ENCODE measurements at places on chromosomes 7 and 10.

GRCh38 chr7:122463631-122464030 is 159.1 kb upstream of the FEZF1 start:
- no peak for DNase-seq

GRCh38 chr7:70097645-70098044 is 499.4 kb downstream of the AUTS2 start:
- DNase-seq, result no peak

DNA sequence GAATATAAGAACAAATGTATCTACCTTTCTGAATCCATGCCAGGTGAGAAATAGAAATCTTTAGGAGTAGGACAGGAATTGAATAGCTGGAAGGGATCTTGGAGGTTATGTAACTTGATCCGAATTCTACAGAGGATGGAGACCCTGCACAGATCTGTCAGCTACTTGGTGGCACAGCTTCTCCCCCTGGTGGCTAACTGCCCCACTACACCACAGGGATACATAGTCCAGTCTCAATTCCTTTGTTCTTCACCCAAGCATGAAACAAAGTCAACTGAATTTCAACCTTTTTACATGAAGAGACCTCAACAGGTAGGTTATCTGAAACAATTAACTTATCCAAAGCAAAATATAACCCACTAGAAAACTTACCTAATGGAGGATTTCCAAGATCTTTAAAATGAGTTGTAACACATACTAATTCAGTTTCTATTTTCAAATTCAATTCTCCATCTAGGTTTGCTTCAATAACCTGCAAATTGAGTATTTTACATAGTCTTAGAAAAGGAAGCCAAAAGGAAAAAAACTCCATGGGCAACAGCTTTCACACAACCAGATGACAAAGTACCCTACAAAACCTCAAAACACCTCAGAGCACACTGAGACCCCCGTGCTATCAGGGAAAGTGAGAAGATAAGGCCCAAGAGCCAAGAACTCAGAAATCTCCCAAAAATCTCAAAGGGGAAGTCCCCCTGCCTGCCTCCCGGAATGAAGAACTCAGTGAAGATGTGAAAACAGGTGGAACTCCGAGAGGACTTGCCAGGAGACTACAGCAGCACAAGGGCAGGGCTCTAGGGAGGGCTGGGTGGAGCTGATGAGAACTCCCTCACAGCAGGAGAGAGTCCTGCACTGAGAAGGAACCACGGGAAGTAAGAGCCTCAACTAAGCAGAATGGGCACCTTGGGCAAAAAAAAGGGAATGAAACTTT is 10.3 kb downstream of the HUS1 start:
- peak; percentile 26 for DNase-seq

DNA sequence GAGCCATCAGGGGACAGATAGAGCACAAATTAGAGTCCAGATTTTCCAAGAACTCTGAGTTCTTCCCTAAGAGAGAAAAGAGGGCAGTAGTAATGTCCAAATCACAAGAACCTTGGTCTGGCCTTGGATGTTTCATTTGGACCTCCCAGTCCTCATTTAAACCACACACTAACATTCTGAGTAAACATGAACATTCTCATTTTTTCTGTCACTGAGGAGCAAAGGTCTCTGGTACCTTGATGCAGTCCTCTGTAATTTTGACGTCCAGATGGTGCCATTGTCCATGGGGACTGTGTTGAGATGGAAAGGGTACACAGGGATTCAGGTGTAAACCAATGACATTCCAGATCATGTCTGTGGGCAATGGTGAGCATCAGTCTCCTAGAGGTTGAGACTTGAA is 225.4 kb upstream of the PHYHIPL start:
- DNase-seq, result no peak

DNA sequence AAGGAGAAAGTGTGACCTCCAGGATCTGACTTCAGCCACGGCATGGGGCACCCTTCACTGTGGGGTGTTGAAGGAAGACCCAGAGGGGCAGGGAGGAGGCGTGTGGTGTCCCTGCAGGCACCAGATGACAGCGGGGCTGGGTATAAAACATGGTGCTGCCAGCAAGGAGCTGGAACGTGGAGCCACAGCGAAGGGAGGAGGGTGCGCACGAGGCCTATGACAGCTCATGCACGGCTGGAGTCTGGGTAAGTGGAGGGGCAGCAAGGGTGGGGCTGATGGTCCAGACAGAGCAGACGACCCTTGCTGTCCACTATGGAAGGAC is 27.8 kb upstream of the FOXL3 start:
- DNase-seq, result no peak

DNA sequence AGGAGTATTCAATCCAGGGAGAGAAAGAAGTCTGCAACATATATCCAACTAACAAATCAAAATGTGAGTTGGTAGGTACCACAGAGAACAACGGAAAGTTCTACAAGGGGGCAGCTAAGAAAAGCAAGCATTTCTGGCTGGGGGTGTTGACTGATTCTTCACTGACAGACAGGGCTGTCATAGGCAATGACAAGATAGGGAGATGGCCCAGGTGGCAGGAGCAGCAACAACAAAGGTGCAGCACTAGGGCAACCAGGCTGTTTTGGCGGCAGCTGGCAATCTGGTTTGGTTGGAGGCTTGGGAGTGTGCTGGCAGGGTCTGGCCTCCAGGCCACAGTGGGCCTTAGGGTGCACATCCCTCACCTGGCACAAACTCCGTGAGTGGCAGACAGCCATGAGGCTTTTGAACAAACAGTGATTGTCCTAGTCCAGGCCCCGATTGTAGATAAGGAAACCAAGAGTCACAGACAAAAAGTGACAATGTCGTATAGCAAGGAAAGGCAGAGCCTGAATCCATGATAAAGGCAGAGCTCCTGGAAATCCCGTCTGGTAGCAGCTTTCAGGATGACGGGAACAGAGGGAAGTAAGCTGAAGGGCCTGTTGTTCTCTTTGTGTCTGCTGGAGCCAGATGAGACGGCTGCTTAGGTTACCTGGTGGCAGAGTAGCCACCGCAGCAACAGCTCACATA is 28.4 kb downstream of the DPCD start:
- DNase-seq, result no peak

- no peak for DNase-seq
Observed at GRCh38 chr10:100183481-100183880, 2.3 kb downstream of the ERLIN1 start.

- DNase-seq, result no peak
Observed at GRCh38 chr7:140042386-140042670, 20.4 kb downstream of the PARP12 start.

- DNase-seq, result no peak
Observed at GRCh38 chr7:128794020-128794419, 2.3 kb downstream of the CCDC136 start.

DNA sequence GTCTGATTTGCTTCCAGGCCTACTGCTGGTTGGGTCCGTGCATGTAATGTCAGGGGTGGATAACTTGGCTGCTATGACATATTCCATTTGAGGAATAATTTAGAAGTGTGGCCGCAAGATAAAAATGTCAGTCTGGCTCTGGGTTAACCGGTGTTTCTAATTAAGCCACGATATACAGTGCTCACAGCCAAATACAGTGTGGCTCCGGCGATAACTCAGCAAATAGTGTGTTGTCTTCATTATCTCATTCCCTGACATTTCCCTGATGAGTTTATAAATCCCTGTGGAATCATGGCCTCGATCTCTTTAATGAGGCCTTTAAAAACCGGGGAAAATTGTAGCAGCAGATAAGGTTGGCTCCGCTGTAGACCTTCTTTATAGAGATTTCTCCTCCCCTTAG is 1125.0 kb downstream of the TYW1 start:
- DNase-seq, result no peak

DNA sequence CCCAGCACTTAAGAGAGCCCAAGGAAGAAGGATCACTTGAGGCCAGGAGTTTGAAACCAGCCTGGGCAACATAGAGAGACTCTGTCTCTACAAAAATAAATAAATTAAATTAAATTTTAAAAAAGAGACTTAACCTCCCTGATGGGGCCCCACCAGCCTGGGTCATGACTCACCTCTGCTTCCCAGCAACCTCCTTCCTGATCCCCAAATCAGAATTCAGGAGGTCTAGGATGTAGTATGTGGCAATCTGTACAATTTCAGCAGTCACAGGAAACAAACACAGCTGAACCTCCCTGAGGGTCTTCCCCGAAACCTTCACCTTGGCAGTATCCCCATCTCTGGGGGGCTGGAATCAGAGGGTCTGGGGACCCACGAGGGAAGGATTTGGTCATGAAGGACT is 9.7 kb upstream of the PPP1R35 start:
- DNase-seq, result no peak

GRCh38 chr10:36677431-36677768 is 448.0 kb upstream of the ANKRD30A start:
- no peak for DNase-seq

DNA sequence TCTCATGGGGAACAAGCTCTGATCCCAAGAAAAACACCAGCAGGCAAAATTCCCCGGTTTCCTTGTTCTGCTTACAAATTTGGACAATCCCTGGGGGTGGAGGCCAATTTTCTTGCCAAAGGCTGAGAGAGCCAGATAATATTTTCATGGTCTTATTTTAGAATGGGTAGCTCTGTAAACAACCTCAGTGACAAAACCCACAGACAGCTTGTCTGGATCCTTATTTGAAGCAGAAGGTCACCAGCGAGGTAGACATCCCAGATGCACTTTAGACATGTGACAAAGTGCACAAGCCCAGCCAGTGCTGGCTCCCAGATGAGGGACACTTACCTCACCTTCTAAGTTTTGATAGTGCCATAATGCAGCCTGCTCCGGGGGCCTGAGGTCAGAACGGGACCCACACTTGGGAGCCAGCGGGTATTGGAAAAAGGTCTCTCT is 102.6 kb upstream of the DDC start:
- DNase-seq, result no peak

DNA sequence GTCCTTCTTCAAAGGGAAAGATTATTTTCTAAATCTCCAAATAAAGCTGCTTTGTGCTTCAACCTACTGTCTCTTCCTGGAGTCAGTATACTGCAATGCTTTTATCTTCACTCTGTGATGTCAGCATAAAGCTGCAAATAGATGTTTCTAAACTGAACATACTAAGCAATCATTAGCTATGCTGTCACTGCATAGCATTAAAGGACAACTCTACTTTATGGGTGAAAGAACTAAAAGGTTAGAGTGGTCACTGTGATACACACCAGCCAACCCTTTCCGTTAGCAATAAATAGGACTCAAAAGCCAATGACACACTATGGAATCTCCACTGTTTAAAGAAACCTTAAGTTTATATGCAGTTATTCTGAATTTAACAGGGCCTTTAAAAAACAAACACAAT is 1.8 kb downstream of the CCDC186 start:
- DNase-seq, result no peak

DNA sequence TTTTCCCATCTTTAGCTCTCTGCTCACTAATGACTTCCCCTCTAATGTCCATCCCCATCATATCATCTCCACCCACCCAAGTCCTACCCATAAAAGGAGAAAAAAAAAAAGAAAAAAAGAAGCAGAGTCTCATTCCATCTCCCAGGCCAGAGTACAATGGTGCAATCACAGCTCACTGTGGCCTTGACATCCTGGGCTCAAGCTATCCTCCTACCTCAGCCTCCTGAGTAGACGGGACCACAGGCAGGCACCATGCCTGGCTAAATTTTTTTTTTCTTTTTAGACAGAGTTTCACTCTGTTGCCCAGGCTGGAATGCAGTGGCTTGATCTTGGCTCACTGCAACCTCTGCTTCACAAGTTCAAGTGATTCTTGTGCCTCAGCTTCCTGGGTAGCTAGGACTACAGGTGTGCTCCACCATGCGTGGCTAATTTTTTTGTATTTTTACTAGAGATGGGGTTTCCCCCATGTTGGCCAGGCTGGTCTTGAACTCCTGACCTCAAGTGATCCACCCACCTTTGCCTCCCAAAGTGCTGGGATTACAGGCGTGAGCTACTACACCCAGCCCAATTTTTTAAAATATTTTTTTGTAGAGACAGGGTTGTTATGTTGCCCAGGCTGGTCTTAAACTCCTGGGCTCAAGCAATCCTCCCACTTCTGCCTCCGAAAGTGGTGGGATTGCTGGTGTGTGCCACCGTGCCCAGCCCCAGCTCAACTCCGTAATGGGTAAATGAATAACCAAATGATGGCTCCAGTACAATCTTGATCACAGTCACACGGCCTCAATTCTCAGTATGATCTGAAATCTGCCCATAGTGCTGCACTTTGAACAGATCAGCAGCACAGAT is 24.6 kb upstream of the SGMS1 start:
- no peak for DNase-seq

- peak; percentile 82 for DNase-seq
Observed at GRCh38 chr7:99024066-99024465, 119.8 kb downstream of the SMURF1 start.

DNA sequence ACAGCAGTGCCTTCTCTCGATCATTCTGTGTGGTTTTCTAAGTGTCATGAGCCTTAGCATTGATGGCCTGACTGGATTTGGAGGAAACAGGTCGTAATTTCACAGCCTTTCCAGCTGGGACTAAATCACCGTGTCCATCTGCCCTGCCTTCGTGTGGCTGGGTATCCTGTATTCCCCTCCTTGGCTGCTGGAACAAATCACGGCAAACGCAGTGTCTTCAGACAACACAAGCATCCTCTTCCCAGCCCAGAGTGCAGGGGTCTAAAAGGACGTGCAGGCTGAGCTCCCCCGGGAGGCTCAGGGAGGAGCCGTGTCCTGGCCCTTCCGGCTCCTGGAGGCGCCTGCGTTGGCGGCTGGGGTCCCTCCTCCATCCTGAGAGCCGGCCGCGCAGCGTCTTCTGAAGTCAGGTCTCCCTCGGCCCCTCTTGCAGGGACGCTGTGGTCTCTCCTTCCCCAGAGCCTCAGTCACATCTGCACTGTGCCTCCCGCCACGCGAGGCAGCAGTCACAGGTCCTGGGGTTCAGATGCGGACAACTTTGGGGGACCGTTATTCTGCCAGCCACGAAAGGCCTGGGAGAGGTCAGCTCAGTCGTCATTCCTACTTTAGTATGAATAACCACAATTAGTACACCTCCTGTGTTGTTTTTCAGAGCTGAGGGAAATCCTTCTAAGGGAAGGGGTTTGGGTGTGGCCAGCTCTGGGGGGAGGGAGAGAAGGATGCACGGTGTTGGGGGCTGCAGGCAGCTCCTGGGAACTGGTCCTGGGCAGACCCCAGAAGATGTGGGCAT is 41.1 kb downstream of the FAM20C start:
- no peak for DNase-seq

GRCh38 chr7:103856929-103857328 is 132.5 kb downstream of the RELN start:
- DNase-seq, result no peak

DNA sequence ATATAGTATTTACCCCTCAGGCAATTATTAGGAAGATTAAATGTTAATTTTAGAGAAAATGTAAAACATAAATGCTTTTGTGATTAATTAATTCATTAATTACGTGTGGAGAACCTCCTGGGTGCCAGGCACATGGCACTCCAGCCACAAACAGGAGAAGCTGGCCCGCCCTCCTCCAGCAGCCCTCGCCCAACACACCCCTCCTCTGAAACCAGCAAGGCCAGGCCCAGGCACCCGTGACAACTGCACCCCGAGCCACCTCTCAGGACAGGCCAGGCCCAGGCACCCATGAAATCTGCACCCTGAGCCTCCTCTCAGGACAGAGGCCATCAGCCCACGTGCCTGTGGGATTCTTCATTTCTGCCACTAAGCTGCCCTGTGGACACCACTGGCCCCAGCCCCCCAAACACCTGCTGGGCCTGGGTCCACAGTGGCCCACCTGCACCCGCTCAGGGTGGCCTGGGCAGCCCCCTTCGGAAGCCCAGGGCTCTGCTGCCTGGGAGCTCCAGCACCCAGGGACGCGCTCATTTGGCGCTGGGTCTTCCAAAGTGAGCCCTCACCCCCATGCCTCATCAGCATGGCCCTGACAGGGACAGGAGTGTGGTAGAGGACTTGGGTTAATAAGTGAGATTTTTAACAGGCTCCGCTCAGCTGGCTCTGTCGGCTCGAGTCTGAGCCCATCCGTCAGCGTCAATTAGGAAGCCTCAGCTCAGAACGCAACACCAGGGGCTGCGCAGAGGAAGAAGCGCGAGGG is 482.1 kb downstream of the DNAJB6 start:
- no peak for DNase-seq
